ENCODE measurements at places on chromosomes 4 and X. TPM values are rescaled to one million over a fixed set of nuclear protein-coding genes. Genes with fewer than 3 reads are reported as not detected.

CXCL10 gene
- not detected for total RNA-seq

IGBP1 gene
- total RNA-seq = 69.1 TPM

SLC35A2 gene
- total RNA-seq = 27.2 TPM

GLUD2 gene
- total RNA-seq = 0.46 TPM

BEX1 gene
- total RNA-seq = 60.3 TPM

USP9X gene
- total RNA-seq = 72.9 TPM

PRR27 gene
- total RNA-seq = not detected

NHS gene
- 5.3 TPM for total RNA-seq

GPC4 gene
- total RNA-seq = 15.6 TPM

CT83 gene
- not detected for total RNA-seq

DNA sequence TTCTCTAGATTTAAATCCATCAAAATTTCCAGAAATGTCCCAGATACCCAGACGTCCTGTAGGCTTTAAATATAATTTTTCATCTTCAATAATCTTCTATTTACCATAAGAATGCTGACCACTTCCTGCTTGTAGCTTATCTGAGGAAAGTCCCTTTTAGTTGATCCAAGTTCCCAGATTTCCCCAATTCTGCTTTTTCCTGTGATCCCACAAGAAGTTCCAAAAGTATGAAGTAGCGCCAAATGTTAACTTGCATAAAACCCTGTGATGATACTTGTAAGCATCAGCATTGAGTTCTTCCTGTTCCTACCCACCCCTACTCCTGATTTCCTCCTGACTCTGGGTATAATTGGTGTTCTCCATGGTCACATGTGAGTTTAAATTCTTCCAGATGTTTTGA lies 10.6 kb upstream of the TLR8 start:
- DNase-seq = no peak

- DNase-seq = no peak
These were observed 587 bp downstream of the TIMM8A start for GRCh38 chrX:101347859-101348451.

DNA sequence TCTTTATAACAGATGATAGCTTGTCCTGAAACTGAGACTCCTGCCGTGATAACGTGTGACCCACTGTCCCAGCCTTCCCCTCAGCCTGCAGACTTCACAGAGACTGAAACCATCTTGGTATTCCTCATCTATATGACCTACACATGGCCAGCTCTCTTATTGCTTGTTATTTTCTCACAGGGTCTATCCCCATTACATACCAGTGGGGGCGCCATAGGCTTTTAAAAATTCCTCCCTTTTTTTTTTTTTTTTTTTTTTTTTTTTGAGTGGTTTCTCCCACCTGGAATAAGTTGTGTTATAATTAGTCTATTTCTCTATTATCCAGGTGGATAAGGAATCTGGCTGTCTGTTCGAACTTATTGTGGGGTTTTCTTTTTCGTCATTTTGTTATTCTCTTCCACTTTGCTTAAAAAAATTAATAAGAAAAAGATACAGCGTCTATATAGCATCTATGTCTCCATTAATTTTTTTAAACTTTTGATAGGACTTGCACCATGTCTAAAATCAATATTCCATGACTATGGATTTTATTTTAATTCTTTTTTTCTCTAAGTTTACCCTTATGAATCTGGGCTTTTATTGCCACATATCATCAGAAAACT lies 47.2 kb downstream of the GYG2 start:
- DNase-seq = no peak

GRCh38 chr4:86185659-86186058 lies 174.2 kb downstream of the MAPK10 start:
- DNase-seq = no peak

- DNase-seq = no peak
These were observed 598.8 kb downstream of the DACH2 start for GRCh38 chrX:86747091-86747490.

GRCh38 chrX:57573754-57574153 lies 18.1 kb upstream of the ZXDB start:
- DNase-seq = peak; percentile 9

DNA sequence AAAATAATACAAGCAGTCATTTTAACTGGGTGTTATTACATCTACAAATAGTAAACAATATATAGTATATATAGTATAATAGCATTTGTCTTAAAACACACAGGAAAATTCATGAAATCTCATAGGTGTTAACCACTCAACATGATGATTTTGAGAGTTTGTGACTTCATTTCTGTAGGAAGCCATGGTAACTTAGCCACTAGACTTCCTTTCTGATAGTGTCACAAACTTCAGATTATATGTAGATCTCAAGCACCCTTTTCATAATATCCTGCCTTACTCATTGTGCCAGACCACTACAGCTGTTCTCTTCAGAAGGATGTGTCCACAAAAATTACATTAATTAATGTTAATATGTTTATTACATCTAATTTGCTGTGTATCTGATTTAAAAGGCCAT lies 1250.6 kb downstream of the ADGRL3 start:
- no peak for DNase-seq

- no peak for DNase-seq
These were observed 5.4 kb downstream of the HTRA3 start for GRCh38 chr4:8274765-8275547.

DNA sequence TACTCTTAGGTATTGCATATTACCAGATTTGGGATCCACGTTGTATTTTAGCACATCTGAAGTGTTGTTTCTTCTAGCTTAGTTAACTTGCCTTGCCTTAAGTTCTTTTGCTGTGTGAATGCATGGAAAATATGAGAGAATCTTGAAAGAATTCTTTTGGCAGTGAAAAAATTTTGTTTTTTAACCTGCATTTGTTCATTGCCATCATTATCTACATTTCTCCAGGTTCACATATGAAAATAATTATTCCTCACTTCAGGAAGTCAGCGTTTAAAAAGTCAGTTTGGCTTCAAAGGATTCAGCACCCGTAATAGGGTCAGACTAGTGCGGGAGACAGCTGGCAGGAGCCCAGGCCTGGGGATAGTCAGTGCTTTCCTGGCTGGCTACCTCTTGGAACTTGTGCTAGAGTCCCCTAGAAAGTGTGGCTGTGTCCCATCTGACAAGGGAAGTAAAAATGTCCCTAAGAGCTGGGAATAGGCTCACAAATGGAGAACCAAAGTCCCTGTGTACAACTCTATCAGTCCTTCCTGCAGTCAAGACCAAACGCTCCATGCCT lies 251.9 kb upstream of the KLF3 start:
- DNase-seq = no peak

DNA sequence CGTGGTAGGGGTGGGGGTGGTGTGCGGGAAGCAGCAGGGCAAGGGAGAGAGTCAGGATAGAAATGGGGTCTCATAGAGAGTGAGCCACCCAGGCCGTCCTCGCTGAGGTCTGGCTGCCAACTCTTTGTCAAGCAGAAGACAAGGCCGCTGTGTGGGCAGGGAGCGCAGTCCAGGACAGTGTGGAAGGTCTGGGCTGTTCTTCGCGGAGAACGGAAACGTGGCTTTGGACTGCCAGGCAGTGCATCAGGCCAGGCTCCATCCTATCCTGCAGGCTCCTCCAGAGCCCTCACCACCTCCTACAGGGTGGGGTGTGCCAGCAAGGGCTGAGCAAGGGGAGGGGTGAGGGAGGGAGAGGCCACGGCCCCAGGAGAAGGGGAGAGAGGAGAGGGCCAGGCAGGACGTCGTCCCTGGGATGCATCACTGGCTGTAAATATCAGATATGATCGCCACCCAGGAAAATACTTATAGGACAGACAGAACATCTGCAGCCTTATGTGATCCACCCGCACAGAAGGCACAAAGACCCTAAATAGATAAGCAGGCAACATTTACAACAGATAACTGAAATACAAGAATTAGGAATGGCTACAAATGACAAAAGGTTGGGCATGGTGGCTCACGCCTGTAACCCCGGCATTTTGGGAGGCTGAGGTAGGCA lies 85.3 kb downstream of the ABLIM2 start:
- no peak for DNase-seq

GRCh38 chr4:56768763-56769162 lies 52.7 kb downstream of the SPINK2 start:
- DNase-seq = no peak

DNA sequence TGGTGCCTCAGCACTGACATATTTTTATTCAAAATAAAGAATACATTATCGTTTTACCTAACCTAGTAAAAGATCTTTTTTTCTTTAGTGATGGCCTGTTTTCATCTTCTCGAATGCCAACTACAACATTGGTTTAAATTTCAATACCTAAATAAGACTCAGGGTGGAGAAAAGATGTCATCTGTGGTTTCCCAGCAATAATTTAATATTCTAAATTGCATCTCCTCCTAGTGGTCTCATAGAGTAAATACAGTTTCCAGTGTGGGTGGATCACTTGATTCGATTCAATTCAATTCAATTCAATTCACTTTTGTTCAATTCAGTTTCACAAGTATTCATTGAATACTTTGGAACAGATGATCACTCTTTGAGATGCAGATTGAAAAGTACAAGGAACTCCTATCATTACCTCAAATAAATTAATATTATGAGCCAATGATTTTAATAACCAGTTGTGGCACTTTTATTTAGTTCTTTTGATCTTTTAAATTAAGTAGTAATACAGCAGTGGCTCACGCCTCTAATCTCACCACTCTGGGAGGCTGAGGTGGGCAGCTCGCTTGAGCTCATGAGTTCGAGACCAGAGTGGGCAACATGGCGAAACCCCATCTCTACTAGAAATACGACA lies 427.2 kb downstream of the FAT4 start:
- DNase-seq = no peak

- DNase-seq = no peak
These were observed 263.2 kb downstream of the PDHA2 start for GRCh38 chr4:96103086-96103485.

GRCh38 chrX:105697984-105698781 lies 124.2 kb upstream of the NRK start:
- no peak for DNase-seq

- DNase-seq = no peak
These were observed 283.0 kb upstream of the GPC4 start for GRCh38 chrX:133698298-133698697.

DNA sequence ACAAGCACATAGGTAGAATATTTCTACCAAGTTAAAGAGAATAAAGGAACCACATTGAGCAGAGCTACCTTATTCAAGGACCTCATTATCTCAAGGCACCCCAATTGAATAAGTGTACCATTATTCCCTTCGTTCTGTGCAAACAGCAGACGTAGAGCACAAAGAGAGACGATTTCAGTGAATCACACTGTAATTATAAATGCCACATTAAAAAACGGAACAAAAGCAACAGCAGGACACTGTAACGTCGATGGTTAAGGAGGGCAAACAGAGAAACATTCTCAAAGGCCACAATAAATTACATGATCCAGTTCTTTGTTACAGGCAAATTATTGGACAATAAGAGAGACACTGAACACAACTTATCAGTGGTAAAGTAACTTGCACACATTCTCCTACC lies 644.1 kb upstream of the TENM3 start:
- no peak for DNase-seq
